Lung (tissue), 17 donors: ENCODE measurements at places on chromosomes 3 and 15. TPM values are rescaled to one million over a fixed set of nuclear protein-coding genes. Genes with fewer than 3 reads are reported as not detected.
A peak's percentile ranks its signal among the peaks of the same experiment; 100 is the strongest.

- no peaks in the 10 kb centered on the region for H3K36me3 ChIP-seq
- peak overlapping the region; percentile 55 for H3K27ac ChIP-seq
- H3K4me1 ChIP-seq, result peaks cover 9% of the 10 kb centered on the region
- no peak overlapping the region for H3K4me3 ChIP-seq
Measured at GRCh38 chr15:43104426-43104825, 1.4 kb downstream of the UBR1 start.

DNA sequence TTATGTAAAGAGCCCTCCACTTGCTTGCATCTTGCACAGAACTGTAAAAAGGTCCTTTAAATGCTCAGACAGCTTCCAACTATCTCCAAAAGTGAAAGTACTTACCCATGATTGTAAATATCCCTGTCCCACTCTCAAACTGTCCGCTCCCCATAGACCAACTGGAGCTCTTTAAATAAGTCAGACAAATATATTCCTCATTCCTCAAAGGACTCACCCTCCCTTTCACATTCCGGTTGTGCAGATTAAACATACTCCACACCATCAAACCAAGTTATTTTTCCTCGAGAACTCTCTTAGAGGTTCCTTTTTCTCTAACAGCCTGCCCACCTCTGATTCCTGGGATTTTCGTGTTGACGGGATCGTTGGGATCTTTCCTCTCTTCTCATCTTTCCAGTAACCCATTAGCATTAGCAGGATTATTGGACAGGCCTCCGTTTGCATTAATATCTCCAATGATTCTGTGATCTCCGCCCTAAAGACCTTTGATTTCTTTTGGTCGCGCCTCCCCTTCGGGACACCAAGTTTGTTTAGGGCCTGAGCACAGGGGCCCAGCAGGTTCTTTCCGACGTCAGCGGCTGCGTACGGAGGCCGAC, 763 bp downstream of the GOLGB1 start:
- DNase-seq, result peak; percentile 69
- peaks cover 3% of the 10 kb centered on the region for H3K27me3 ChIP-seq
- H3K4me1 ChIP-seq, result peaks cover 9% of the 10 kb centered on the region
- peak overlapping the region; percentile 100 for H3K27ac ChIP-seq
- H3K36me3 ChIP-seq, result no peaks in the 10 kb centered on the region

- H3K27ac ChIP-seq, result no peak overlapping the region
- no peaks in the 10 kb centered on the region for H3K4me1 ChIP-seq
- H3K36me3 ChIP-seq, result no peaks in the 10 kb centered on the region
- H3K4me3 ChIP-seq, result no peak overlapping the region
Measured at GRCh38 chr15:60695713-60696522, 217.0 kb upstream of the ICE2 start.

GRCh38 chr3:119104031-119104430, 41.9 kb upstream of the TEX55 start:
- DNase-seq, result no peak
- no peak overlapping the region for H3K4me3 ChIP-seq
- H3K27me3 ChIP-seq, result no peaks in the 10 kb centered on the region
- H3K27ac ChIP-seq, result no peak overlapping the region

GRCh38 chr3:57095363-57095762, 34.9 kb downstream of the SPATA12 start:
- H3K27me3 ChIP-seq, result no peaks in the 10 kb centered on the region
- H3K36me3 ChIP-seq, result no peaks in the 10 kb centered on the region
- no peak for DNase-seq
- H3K4me3 ChIP-seq, result no peak overlapping the region
- peaks cover 7% of the 10 kb centered on the region for H3K4me1 ChIP-seq
- H3K27ac ChIP-seq, result no peak overlapping the region

GRCh38 chr3:136305879-136306278, 55.7 kb downstream of the PCCB start:
- H3K27me3 ChIP-seq, result no peaks in the 10 kb centered on the region
- no peak overlapping the region for H3K27ac ChIP-seq
- no peaks in the 10 kb centered on the region for H3K4me1 ChIP-seq
- H3K36me3 ChIP-seq, result peaks cover 5% of the 10 kb centered on the region

DNA sequence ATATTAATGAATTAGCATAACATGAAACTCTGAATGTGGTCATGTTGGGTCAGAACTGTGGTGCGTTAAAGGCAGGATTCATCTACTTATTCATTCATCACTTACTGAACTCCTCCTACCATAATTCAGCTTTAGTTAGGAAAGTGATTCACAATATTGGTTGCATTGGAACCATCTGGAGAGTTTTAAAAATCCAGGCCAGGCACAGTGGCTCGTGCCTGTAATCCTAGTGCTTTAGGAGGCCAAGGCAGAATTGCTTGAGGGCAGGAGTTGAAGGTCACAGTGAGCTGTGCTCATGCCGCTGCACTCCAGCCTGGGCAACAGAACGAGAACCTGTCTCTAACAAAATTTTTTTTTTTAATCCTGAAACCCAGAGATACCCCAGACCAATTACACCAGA, 44.2 kb upstream of the ATG7 start:
- H3K27ac ChIP-seq, result no peak overlapping the region
- H3K36me3 ChIP-seq, result no peaks in the 10 kb centered on the region
- no peaks in the 10 kb centered on the region for H3K4me1 ChIP-seq
- H3K4me3 ChIP-seq, result no peak overlapping the region

GRCh38 chr15:41507820-41508290, 5.8 kb downstream of the LTK start:
- H3K36me3 ChIP-seq, result no peaks in the 10 kb centered on the region
- H3K4me1 ChIP-seq, result no peaks in the 10 kb centered on the region
- H3K27me3 ChIP-seq, result peaks cover 32% of the 10 kb centered on the region
- H3K4me3 ChIP-seq, result no peak overlapping the region
- no peak for DNase-seq
- H3K27ac ChIP-seq, result no peak overlapping the region

DNA sequence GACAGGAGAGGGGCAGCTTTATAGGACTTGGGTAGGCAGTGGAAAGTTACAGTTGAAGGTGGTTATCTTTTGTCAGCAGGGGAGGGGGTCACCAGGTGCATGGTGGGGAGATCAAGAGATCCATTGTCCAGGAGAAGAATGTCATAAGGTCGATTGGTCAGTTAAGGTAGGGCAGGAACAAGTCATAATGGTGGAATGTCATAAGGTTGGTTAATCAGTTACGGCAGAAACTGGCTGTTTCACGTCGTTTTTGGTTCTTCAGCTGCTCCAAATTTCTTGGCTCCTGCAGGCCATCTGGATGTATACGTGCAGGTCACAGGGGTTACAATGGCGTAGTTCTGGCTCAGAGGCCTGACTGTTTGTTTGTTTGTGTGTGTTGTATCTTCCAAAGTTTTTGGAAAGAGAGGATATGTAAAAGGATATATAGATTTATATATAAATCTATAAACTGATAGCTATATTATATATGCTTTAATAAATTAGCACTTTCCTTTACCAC, 565.1 kb downstream of the ZNF385D start:
- no peak overlapping the region for H3K27ac ChIP-seq
- DNase-seq, result no peak
- no peaks in the 10 kb centered on the region for H3K27me3 ChIP-seq
- H3K4me3 ChIP-seq, result no peak overlapping the region

DNA sequence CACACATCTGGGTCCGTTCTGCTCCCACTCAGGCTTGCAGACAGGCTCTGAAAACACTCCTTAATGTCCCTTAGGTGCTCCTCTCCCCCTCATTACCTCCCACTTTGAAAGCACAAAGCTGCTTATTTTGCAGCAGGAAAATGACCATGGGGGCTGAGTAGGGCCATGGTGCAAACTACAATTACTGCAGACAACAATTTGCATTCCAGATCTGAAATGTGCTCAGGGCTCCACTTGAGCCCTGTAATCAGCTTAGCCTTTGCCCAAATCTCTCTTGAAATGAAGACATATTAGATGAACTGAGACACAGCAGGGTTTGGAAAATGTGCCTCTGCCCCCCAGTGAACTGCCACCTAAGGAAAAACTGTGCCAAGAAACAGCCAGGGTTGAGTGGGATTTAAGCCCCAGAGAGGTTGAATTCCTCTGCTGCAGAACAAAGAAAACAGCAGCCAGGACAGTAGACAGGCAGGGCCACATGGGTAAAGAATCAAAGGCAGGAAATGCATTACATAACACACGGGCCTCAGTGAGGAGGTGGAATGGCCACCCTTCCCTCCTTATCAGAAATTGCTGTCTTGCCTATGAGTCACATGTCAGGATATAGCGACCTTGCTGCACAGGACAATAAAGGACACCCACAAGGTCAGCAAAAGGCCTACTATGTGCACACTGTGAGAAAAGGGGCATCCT, 126.8 kb upstream of the ARHGEF3 start:
- peak; percentile 31 for DNase-seq
- no peaks in the 10 kb centered on the region for H3K36me3 ChIP-seq
- no peaks in the 10 kb centered on the region for H3K27me3 ChIP-seq
- no peak overlapping the region for H3K27ac ChIP-seq
- H3K4me3 ChIP-seq, result no peak overlapping the region
- peaks cover 6% of the 10 kb centered on the region for H3K4me1 ChIP-seq

DNA sequence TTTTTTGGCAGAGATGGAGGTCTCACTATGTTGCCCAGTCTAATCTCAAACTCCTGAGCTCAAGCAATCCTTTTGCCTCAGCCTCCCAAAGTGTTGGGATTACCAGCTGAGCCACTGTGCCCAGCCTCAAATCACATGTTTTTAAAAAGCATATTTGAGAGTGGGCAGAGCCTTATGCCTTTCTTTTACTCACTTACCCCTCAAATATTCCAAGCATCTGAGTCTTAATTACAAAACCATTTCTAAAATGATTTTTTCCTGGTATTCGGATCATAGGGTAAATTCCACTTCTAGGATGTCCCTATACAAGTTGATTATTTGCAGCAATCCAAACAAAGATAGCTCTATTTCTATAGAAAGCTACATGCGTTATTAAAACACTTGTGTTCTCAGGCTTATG, 106.1 kb downstream of the RFTN1 start:
- no peak overlapping the region for H3K4me3 ChIP-seq
- no peak overlapping the region for H3K27ac ChIP-seq
- H3K4me1 ChIP-seq, result peaks cover 8% of the 10 kb centered on the region
- no peaks in the 10 kb centered on the region for H3K27me3 ChIP-seq
- no peaks in the 10 kb centered on the region for H3K36me3 ChIP-seq

GRCh38 chr3:168794427-168794826, 698.7 kb upstream of the GOLIM4 start:
- no peak overlapping the region for H3K27ac ChIP-seq
- no peaks in the 10 kb centered on the region for H3K27me3 ChIP-seq
- no peaks in the 10 kb centered on the region for H3K4me1 ChIP-seq
- H3K36me3 ChIP-seq, result no peaks in the 10 kb centered on the region
- no peak overlapping the region for H3K4me3 ChIP-seq
- no peak for DNase-seq

Gene GOLGA6B
- total RNA-seq, result not detected

Gene PLA2G4E
- not detected for total RNA-seq

Gene GABPB1
- 42.8 TPM for total RNA-seq

Gene GOLGA6D
- 0.12 TPM for total RNA-seq

Gene CADPS
- 0.64 TPM for total RNA-seq
